Lung (tissue), 17 donors: ENCODE measurements at places on chromosomes 5 and 9. TPM values are rescaled to one million over a fixed set of nuclear protein-coding genes. Genes with fewer than 3 reads are reported as not detected.

Gene CCDC127
- 5.2 TPM for total RNA-seq

Gene MARVELD2
- total RNA-seq, result 39.6 TPM

Gene SLC46A2
- 0.20 TPM for total RNA-seq

Gene CNTNAP3
- total RNA-seq, result 10.6 TPM

- no peak overlapping the region for H3K27ac ChIP-seq
- DNase-seq, result no peak
- H3K4me1 ChIP-seq, result peaks cover 16% of the 10 kb centered on the region
These were observed 589.1 kb downstream of the ZNF608 start for GRCh38 chr5:124157320-124157719.

DNA sequence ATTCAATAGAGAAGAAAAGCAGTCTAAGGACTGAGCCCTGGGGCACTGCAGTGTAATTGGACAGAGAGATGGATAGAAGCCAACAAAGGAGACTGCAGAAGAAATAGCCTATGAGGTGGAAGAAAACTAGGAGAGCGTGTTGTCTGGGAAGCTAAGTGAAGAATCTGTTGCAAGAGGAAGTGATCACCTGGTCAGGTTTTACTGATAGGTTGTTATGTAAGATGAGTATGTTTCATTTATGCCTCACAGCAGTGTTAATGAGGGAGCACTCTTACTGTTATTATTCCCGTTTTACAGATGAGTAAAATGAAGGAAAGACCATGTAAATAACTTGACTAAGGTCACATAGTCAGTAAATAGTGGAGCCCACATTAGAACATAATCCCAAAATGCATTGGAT, 80.0 kb upstream of the GRHPR start:
- H3K27ac ChIP-seq, result no peak overlapping the region
- no peaks in the 10 kb centered on the region for H3K27me3 ChIP-seq
- no peaks in the 10 kb centered on the region for H3K36me3 ChIP-seq

GRCh38 chr9:118330191-118330986, 626.2 kb downstream of the TLR4 start:
- no peak overlapping the region for H3K27ac ChIP-seq
- no peak overlapping the region for H3K4me3 ChIP-seq
- H3K36me3 ChIP-seq, result no peaks in the 10 kb centered on the region
- no peaks in the 10 kb centered on the region for H3K27me3 ChIP-seq

- H3K27me3 ChIP-seq, result no peaks in the 10 kb centered on the region
- no peaks in the 10 kb centered on the region for H3K36me3 ChIP-seq
- no peak for DNase-seq
- no peak overlapping the region for H3K4me3 ChIP-seq
- no peak overlapping the region for H3K27ac ChIP-seq
- no peaks in the 10 kb centered on the region for H3K4me1 ChIP-seq
These were observed 42.4 kb upstream of the GGTA1 start for GRCh38 chr9:121542025-121542424.

DNA sequence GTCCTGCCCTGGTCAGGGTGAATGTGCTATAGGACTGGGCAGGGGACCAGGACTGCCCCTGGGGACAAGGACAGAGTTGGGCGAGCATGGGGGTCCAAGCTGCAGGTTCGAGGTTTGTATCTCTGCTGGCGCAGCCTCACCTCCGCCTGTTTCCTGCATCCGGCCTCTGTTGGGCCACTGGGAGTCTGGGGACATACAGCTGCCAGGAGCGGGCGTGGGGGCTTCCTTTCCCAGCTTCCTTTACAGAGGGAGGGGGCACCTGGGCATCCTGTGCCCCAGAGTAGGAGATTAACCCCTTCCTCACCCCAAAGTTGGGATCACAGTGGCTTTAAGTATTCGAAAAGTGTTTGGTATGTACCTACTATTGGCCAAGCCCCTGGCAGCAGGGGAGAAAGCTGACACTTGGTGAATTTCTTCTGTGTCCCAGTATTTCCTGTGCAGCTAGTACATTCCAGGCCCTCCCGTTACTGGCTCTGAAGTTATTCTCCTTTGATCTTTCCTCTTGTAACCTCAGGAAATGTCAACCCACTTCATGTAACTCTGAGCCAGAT, 19.0 kb downstream of the OLFML2A start:
- H3K4me1 ChIP-seq, result peaks cover 41% of the 10 kb centered on the region
- no peaks in the 10 kb centered on the region for H3K27me3 ChIP-seq
- H3K36me3 ChIP-seq, result no peaks in the 10 kb centered on the region
- no peak overlapping the region for H3K4me3 ChIP-seq
- DNase-seq, result no peak

DNA sequence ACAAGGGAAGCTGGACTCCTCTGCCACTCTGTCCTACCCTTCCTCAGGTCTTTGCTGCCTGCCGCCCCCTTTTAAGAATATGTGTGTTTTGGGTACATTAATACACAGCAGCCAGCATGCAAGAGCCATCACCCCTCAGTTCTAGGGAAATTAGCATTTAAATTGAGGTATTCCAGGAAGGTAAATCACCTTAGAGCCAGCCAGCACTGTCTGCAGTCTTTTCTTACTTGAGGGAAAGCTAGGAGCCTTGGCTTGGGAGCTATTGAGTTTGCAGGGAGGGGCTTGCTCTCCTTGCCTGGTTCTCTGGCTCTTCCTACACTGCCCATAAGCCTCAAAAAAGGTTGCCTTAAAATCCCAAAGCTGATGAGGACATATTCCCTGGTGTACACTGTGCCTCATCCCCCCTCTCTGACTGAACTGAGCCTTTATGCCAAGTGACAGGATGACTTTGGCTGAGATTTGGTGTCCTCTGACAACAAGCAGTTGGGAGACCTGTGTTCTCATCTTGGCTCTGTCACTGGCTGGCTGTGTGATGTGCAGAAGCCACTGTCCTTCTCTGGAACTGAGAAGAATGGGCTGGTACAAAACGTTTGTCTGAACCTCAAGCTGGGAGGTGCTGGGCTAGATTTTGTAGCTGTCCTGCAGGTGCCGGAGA, 54.1 kb downstream of the TRIM32 start:
- H3K4me1 ChIP-seq, result peaks cover 6% of the 10 kb centered on the region
- no peaks in the 10 kb centered on the region for H3K27me3 ChIP-seq
- no peak overlapping the region for H3K4me3 ChIP-seq
- DNase-seq, result no peak
- no peak overlapping the region for H3K27ac ChIP-seq

- DNase-seq, result peak; percentile 43
- no peaks in the 10 kb centered on the region for H3K27me3 ChIP-seq
- no peak overlapping the region for H3K4me3 ChIP-seq
- no peaks in the 10 kb centered on the region for H3K4me1 ChIP-seq
- H3K36me3 ChIP-seq, result no peaks in the 10 kb centered on the region
These were observed 2.6 kb upstream of the AFAP1L1 start for GRCh38 chr5:149268928-149269557.

DNA sequence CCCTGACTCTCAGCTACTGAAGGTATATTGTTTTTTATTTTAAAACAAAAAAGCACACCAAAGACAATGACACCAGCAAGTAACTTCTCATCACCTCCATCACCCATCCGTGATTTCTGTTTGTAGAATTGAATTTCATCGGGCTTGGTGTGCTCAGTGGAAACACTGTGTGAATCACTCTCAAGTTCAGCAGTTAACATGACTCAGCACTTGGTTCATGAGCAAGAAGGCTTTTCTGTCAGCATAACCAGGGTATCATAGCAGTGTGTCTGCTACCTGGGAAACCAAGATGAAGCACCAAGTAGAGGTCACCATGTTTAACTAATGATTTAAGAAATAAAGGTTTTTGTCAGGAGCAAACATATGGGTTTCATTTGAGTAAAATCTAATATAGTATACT, 123.7 kb downstream of the INSYN2B start:
- no peak for DNase-seq
- no peak overlapping the region for H3K27ac ChIP-seq
- H3K27me3 ChIP-seq, result no peaks in the 10 kb centered on the region
- H3K4me1 ChIP-seq, result peaks cover 2% of the 10 kb centered on the region
- H3K36me3 ChIP-seq, result peaks cover 1% of the 10 kb centered on the region

GRCh38 chr5:32217886-32218396, 43.8 kb upstream of the GOLPH3 start:
- H3K4me3 ChIP-seq, result no peak overlapping the region
- no peaks in the 10 kb centered on the region for H3K36me3 ChIP-seq
- no peak overlapping the region for H3K27ac ChIP-seq

- H3K27ac ChIP-seq, result peak overlapping the region; percentile 76
These were observed 574 bp downstream of the SLC35A4 start for GRCh38 chr5:140565024-140565779.

DNA sequence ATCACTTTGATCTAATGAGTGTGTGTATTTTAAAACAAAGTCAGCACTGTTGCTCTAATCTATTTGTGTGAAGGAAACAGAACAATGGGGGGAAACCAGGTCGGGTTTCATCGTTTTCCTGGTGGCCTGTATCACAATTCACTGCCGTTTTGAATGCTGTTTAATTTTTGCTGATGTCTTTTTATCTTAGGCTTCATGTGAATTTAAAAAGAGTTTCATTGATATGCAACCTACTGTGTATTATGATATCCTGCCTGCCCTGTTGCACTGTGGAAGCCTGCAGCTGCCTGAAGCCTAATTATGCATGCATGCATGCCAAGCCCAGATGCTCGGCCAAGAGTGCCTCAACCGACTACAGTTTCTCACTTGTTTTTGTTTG, 307.5 kb downstream of the ZNF608 start:
- H3K27ac ChIP-seq, result no peak overlapping the region
- no peaks in the 10 kb centered on the region for H3K36me3 ChIP-seq
- no peak overlapping the region for H3K4me3 ChIP-seq
- no peaks in the 10 kb centered on the region for H3K27me3 ChIP-seq

- H3K36me3 ChIP-seq, result no peaks in the 10 kb centered on the region
- no peaks in the 10 kb centered on the region for H3K4me1 ChIP-seq
- no peak for DNase-seq
- H3K4me3 ChIP-seq, result no peak overlapping the region
These were observed 2.0 kb downstream of the ERBIN start for GRCh38 chr5:65928322-65928752.

GRCh38 chr9:73153793-73154227, 2.1 kb downstream of the ANXA1 start:
- DNase-seq, result no peak
- H3K27me3 ChIP-seq, result no peaks in the 10 kb centered on the region
- peak overlapping the region; percentile 29 for H3K4me3 ChIP-seq

DNA sequence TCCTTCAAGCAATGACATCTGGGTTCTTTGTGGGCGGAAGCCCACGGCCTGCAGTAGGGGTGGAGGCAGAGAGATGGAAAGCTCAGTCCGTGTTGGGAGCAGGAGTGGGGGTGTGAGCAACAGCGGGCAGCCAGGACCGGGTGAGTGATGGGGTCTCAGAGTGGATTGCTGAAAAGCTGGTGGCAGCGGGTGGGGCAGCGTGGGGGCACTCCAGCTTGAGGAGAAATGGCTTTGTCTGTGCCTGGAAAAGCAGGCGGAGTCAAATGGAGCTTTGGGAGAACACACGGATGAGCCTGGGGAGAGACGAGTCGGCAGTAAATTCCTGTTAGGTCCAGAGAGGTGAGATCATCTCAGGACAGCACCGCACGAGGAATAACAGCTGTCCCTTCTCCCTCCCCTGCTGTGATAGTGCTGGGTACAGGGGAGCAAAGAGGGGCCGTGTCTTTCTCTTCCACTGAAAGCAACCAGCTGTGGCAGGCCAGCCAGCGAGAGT, 42.1 kb downstream of the CACNA1B start:
- DNase-seq, result no peak
- H3K27me3 ChIP-seq, result no peaks in the 10 kb centered on the region
- no peaks in the 10 kb centered on the region for H3K36me3 ChIP-seq
- H3K4me1 ChIP-seq, result no peaks in the 10 kb centered on the region
- no peak overlapping the region for H3K27ac ChIP-seq

GRCh38 chr9:16202914-16203728, 650.3 kb downstream of the CCDC171 start:
- H3K4me3 ChIP-seq, result no peak overlapping the region
- no peaks in the 10 kb centered on the region for H3K4me1 ChIP-seq
- H3K27me3 ChIP-seq, result no peaks in the 10 kb centered on the region
- H3K27ac ChIP-seq, result no peak overlapping the region
- peak; percentile 53 for DNase-seq

GRCh38 chr9:88732128-88732527, 197.2 kb downstream of the NXNL2 start:
- H3K4me1 ChIP-seq, result peaks cover 13% of the 10 kb centered on the region
- no peak overlapping the region for H3K27ac ChIP-seq
- H3K27me3 ChIP-seq, result no peaks in the 10 kb centered on the region

DNA sequence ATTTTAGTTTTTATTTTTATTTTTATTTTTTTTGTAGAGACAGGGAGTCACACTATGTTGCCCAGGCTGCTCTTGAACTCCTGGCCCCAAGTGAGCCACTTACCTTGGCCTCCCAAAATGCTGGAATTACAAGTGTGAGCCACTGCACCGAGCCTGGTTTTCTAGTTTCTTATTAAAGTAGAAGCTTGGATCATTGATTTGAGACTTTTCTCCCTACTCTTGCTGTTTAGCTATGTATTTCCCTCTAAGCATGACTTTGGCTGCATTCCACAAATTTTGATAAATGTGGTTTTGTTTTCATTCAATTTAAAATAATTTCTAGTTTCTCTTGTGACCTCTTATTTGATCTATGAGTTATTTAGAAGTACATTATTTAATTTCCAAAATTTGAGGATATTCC, 10.4 kb downstream of the SNX2 start:
- H3K36me3 ChIP-seq, result no peaks in the 10 kb centered on the region
- no peak overlapping the region for H3K27ac ChIP-seq
- no peaks in the 10 kb centered on the region for H3K27me3 ChIP-seq
- H3K4me3 ChIP-seq, result no peak overlapping the region

GRCh38 chr9:78745331-78745730, 448.4 kb downstream of the PSAT1 start:
- H3K27ac ChIP-seq, result no peak overlapping the region
- no peaks in the 10 kb centered on the region for H3K4me1 ChIP-seq
- no peaks in the 10 kb centered on the region for H3K27me3 ChIP-seq
- no peak overlapping the region for H3K4me3 ChIP-seq

- no peaks in the 10 kb centered on the region for H3K36me3 ChIP-seq
- H3K27me3 ChIP-seq, result no peaks in the 10 kb centered on the region
- H3K4me1 ChIP-seq, result peaks cover 2% of the 10 kb centered on the region
These were observed 8.9 kb upstream of the C5orf58 start for GRCh38 chr5:170223906-170224305.
